ENCODE measurements at places on chromosomes 5 and 9. TPM values are rescaled to one million over a fixed set of nuclear protein-coding genes. Genes with fewer than 3 reads are reported as not detected.
A peak's percentile ranks its signal among the peaks of the same experiment; 100 is the strongest.

The PSD2 gene
- 0.57 TPM for total RNA-seq

The ASS1 gene
- 95.7 TPM for total RNA-seq

The TARS1 gene
- 256 TPM for total RNA-seq

The ZMAT2 gene
- 50.3 TPM for total RNA-seq

The ACOT12 gene
- total RNA-seq = not detected

The LCN9 gene
- total RNA-seq = 1.7 TPM

The RECK gene
- 9.9 TPM for total RNA-seq

The ORM2 gene
- 1.6 TPM for total RNA-seq

The FGF10 gene
- total RNA-seq = 0.32 TPM

The PKD2L2 gene
- 0.21 TPM for total RNA-seq

GRCh38 chr9:125659954-125660353 lies 47.1 kb downstream of the MAPKAP1 start:
- peaks cover 10% of the 10 kb centered on the region for H3K36me3 ChIP-seq
- no peak overlapping the region for H3K27ac ChIP-seq
- H3K27me3 ChIP-seq = no peaks in the 10 kb centered on the region
- peaks cover 37% of the 10 kb centered on the region for H3K4me1 ChIP-seq
- DNase-seq = no peak

DNA sequence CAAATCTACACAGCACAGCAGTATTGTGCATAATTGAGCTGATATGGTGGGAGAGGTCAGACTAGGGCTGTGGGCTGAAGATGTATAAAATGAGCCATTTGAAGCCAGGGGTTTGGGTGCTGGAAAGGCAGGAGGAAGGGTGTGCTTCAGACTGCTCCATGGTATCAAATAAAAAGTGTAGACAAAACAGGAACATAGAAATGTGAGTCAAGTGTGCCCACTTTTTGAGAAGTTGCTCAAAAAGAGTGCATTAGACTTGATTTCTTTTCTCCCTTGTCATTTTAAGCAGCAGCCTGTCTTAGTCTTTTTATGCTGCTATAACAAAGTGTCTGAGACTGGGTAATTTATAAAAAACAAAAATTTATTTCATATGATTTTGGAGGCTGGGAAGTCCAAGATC lies 55.8 kb upstream of the ZFAND5 start:
- H3K36me3 ChIP-seq = no peaks in the 10 kb centered on the region
- no peaks in the 10 kb centered on the region for H3K4me1 ChIP-seq
- H3K27me3 ChIP-seq = no peaks in the 10 kb centered on the region
- H3K4me3 ChIP-seq = no peak overlapping the region
- DNase-seq = no peak

GRCh38 chr5:14611737-14612136 lies 30.1 kb downstream of the OTULINL start:
- no peak for DNase-seq
- H3K27ac ChIP-seq = no peak overlapping the region
- H3K27me3 ChIP-seq = no peaks in the 10 kb centered on the region

GRCh38 chr5:3375586-3376311 lies 219.9 kb upstream of the IRX1 start:
- H3K4me1 ChIP-seq = no peaks in the 10 kb centered on the region
- H3K27ac ChIP-seq = no peak overlapping the region
- H3K36me3 ChIP-seq = peaks cover 7% of the 10 kb centered on the region
- DNase-seq = no peak
- H3K27me3 ChIP-seq = no peaks in the 10 kb centered on the region
- H3K4me3 ChIP-seq = no peak overlapping the region

DNA sequence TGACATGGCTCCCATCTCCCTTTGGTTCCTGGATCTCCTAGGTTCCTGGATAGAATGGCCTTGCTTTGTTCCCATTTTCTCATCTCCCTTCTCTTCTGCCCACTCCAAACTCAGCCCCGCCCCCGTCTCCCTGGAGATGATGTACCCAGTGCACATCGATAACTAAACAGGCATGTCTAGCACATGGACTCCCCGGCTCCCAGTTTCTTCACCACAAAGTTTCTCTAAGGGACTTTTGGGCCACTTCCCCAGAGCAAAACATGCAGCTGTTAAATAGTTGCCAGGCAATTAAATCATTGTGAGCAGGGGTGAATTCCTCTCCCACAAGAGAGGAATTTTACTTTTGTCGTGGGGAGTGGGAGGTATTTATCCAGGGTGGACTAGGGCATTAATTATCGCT lies 259.0 kb downstream of the GADD45G start:
- DNase-seq = no peak
- H3K4me1 ChIP-seq = peaks cover 14% of the 10 kb centered on the region
- no peak overlapping the region for H3K27ac ChIP-seq
- no peaks in the 10 kb centered on the region for H3K36me3 ChIP-seq

DNA sequence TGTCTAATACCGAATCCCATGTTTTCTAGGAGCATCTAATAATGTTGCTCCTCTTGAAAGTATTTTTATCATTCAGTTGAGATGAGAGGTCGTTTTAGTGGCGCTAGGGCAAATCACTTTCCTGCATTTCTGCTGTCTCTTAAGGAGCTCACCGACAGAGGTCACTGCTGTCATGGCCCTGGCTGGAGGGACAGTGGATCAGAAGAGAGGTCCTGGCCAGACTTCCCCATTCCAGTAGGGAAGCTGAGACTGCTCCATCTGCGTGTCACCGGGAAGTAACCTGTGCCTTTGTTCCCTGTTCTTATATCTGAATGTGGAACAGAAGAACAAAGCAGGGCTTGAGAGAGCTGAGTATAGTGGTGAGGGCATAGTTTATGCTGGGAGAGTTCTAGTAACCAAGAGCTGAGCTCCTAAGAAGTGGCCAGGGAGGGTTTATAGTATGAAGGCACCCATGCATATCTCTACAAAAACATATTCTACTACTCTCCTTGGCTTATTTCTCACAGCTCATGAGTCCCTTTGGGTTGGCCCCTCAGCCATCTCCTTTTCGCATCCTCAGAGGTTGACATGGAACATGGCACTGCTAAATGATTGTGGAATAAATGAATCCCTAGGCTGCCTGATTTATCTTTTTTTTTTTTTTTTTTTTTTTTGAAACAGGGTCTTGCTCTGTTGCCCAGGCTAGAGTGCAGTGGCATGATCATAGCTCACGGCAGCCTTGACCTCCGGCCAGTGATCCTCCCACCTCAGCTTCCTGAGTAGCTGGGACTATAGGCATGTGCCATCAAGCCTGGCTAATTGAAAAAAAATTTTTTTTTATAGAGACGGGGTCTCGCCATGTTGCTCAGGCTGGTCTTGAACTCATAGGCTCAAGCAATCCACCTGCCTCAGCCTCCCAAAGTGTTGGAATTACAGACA lies 27.2 kb downstream of the ATP6V0E1 start:
- H3K27ac ChIP-seq = peak overlapping the region; percentile 56
- DNase-seq = peak; percentile 58
- H3K27me3 ChIP-seq = no peaks in the 10 kb centered on the region
- no peaks in the 10 kb centered on the region for H3K36me3 ChIP-seq
- H3K4me1 ChIP-seq = peaks cover 13% of the 10 kb centered on the region

GRCh38 chr5:168528521-168529373 lies at the start of gene FBLL1:
TSS of gene FBLL1 (plus strand) at chr5:168529305. CDS start at chr5:168529505, 200 bp downstream.
- peak; percentile 80 for DNase-seq
- no peak within 1 kb of the TSS for H3K27ac ChIP-seq
- H3K4me3 ChIP-seq = peak within 1 kb of the TSS; percentile 70
- peaks cover 36% of the 10 kb centered on the region for H3K27me3 ChIP-seq
- H3K36me3 ChIP-seq = no peaks in the 10 kb centered on the region

DNA sequence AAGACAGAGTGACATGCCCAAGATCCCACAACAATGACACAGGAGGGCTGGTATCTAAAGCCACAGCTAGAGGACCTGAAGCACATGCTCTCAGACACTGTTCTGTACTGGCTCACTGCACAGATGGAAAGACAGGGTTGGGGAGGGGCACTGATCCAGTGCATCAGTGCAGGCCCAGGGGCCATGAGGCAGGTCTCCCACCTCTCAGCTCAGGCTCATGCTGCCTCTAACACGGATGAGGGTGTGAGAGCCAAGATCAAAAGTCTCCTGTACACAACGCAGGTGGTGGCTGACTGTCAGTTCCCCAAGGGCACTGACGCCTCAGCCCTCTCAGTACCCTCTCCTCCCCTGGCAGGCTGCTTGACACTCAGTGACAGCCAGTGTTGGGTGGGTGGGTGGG lies 10.9 kb downstream of the RAPGEF1 start:
- H3K27me3 ChIP-seq = no peaks in the 10 kb centered on the region
- peaks cover 4% of the 10 kb centered on the region for H3K36me3 ChIP-seq
- no peak for DNase-seq
- no peak overlapping the region for H3K4me3 ChIP-seq
- H3K27ac ChIP-seq = peak overlapping the region; percentile 66
